ENCODE measurements at places on chromosomes 1 and 21. TPM values are rescaled to one million over a fixed set of nuclear protein-coding genes. Genes with fewer than 3 reads are reported as not detected.

The TDRD10 gene
- polyA plus RNA-seq: 0.09 TPM

GRCh38 chr1:228379666-228380065, 27.0 kb downstream of the TRIM11 start:
- no peak for DNase-seq

GRCh38 chr1:3491291-3492246, 37.1 kb downstream of the ARHGEF16 start:
- peak; percentile 89 for DNase-seq

DNA sequence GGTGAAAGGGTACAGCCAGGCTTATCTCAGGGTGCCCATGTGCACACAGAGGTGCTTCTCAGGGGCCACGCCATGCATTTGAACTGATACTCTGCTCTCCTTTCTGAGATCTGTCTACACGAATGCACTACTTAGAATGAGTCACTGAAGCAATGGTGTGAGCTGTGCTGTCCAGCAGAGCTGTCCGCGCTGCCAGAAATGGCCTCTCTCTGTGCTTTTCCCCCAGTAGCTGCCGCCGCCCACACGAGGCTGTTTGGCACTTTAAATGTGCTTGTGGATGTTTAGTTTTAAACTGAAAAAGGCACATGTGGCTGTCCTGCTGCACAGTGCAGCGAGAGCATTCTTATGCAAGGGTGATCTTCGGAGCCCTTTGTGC, 87.1 kb upstream of the COL6A1 start:
- no peak for DNase-seq

DNA sequence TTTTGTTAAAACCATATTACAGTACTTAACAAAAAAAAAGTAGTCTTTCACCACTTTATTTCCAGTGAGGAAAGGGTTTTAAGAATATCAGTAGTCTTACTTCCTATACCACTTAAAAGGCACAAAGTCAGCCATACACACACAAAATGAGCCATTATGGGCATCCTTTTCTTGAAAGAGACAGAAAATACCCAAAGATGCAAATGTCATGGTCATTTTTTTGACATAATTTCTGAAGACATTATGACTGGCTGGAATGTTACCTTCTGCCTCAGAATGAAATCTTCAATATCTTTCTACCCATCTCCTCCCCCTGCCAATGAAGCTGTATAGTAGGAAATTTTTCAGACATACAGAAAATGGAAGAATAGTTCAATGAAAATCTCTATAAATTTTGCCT, 237.7 kb downstream of the SLC45A1 start:
- DNase-seq: no peak

The NBPF6 gene
- polyA plus RNA-seq: not detected

The LAPTM5 gene
- 1,519 TPM for polyA plus RNA-seq

DNA sequence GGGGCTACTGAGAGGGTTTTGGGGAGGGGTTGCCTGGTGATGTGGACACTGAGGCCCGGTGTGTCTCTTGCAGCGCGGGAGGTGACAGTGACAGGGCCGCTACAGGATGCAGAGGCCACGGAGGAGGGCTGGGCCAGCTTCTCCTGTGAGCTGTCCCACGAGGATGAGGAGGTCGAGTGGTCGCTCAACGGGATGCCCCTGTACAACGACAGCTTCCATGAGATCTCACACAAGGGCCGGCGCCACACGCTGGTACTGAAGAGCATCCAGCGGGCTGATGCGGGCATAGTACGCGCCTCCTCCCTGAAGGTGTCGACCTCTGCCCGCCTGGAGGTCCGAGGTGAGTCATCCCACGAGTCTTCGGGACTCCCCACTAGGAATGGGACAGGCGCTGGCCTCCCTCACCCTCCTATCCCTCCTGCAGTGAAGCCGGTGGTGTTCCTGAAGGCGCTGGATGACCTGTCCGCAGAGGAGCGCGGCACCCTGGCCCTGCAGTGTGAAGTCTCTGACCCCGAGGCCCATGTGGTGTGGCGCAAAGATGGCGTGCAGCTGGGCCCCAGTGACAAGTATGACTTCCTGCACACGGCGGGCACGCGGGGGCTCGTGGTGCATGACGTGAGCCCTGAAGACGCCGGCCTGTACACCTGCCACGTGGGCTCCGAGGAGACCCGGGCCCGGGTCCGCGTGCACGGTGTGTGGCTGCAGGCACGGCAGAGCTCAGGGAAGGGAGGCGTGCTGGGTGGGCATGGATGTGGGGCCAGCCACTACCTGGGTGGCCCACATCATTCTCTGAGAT, 72.5 kb downstream of the OBSCN start:
- DNase-seq: no peak

All from B cell (primary cell).